Spinal cord (tissue), 10 donors: ENCODE measurements at places on chromosomes 3 and 15. TPM values are rescaled to one million over a fixed set of nuclear protein-coding genes. Genes with fewer than 3 reads are reported as not detected.

DNA sequence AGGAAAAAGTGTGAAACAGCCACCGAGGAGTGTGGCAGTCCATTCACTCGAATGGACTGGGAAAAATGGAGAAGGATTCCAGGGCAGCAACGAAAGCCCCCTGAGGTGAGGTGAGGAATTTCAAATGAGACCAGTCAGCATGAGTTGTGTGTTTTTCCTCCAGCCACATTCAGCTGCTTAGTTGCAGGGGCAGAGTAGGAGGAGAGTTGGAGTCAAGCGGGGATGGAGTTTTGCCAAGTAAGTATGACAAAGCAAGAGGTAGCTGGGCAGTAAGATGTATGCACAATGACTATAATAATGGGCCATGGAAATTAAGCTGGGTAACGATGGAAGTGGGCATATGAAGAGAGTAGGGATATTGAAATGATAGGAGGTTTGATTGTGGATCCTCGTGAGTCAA lies 64.4 kb downstream of the CCDC54 start:
- no peak for DNase-seq

GRCh38 chr3:53828581-53828980 lies 17.6 kb downstream of the CHDH start:
- no peak for DNase-seq

DNA sequence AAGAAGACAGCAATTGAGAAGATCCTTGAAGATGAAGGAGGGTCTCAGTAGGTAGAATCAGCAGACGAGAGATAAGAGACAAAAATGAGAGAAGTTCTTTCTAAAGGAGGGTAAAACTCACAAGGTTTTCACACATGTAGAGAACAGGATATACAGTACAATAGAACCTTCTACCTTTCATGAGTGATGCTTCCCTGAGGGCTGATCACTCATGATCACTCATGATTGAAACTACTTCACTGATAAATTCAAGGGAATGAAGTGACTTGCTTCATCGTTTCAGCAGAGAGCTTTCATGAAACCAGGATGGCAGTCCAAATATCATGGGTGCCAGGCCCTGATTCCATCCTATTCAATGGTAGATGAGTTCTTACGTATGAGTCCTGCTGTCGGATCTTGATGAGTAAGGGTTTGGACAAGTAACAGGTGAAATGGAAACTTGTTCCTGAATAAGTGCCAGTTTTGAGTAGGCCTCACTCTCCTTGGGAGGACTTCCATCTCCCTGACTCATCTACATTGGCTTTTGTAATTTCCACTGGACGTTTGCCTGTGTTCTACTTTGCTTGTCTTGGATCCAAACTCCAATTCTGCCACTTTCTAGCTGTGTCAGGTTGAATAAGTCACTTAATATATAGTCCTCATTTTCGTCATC lies 9.6 kb upstream of the CLDN16 start:
- no peak for DNase-seq

The PLA1A gene
- 0.69 TPM for total RNA-seq

DNA sequence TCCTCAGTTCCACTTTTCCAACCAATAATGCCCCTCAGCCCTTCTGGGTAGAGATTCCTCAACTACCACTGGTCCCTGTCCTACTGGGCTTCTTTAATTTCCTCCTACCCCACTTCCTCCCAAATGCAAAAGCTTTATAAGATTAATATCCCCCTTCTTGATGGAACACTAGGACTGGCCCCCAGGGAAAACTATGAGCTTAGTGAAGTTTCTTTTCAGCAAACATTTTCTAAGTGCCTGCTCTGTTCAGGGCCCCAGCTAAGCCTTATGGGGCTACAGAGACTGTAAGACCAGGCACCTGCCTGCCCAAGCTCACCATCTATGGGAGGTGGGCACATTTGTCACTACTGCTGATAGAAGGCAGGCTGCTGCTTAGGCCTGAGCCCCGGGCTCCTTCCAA lies 79.4 kb downstream of the RPLP1 start:
- DNase-seq = no peak

- no peak for DNase-seq
Observed at GRCh38 chr3:123919353-123919752, 35.2 kb upstream of the MYLK start.

DNA sequence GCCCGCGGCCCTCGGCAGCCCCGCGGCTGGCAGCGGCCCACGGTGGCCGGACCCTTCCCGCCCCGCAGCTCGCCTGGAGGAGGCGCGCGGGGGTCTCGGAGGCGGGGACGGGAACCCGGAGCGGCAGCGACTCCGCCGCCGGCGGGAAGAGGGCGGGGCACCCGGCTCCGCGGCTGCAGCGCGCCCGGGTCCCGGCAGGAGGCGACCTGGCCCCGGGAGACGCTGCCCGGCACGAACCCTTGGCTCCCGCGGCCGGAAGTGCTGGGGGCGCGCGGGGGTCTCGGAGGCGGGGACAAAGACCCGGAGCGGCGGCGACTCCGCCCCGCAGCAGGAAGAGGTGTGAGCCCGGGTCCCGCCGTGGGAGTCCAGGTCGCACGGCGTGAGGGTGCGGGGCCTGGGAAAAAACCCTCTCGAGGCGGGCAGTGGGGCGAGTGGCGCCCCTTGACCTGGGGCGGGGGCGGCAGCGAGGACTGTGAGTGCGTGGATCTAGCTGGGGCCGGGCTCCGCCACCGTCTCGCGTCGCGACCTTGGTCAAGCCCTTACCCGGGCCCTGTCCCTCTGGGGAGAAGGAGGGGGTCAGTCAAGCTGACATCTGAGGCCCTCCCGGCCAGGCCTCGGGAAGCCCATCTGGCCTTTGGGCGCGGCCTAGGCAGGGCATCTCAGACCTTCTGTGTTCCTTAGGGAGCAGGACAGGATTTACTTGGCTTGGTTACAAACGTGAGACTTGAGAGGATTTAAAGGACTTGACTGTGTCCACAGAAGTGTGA lies at the start of gene CIB2:
CIB2 (minus strand) TSS at position 151 of the 767 bp plus-strand sequence. CDS start 230 bp downstream, outside the sequence.
- peak; percentile 63 for DNase-seq

DNA sequence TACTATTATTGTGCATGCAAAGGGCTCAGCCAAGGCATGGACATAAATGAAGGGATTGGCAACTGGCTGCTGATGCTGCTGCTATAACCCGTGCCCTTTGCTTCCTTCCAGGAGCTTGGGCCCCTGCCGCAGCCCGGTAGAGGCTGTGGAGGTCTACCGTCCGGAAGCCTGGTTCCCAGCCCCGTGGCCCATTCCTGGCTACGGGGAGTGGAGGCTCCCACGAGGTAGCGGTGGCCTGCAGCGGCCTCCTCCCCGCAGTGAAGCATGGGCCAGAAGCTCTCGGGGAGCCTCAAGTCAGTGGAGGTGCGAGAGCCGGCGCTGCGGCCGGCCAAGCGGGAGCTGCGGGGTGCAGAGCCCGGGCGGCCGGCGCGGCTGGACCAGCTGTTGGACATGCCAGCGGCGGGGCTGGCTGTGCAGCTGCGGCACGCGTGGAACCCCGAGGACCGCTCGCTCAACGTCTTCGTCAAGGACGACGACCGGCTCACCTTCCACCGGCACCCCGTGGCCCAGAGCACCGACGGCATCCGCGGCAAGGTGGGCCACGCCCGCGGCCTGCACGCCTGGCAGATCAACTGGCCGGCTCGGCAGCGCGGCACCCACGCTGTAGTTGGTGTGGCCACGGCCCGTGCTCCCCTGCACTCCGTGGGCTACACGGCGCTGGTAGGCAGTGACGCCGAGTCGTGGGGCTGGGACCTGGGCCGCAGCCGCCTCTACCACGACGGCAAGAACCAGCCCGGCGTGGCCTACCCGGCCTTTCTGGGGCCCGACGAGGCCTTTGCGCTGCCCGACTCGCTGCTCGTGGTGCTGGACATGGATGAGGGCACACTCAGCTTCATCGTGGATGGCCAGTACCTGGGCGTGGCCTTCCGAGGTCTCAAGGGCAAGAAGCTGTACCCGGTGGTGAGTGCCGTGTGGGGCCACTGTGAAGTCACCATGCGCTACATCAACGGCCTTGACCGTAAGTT lies 15.0 kb downstream of the SPSB4 start:
- no peak for DNase-seq

The C2CD4A gene
- 0.79 TPM for total RNA-seq

DNA sequence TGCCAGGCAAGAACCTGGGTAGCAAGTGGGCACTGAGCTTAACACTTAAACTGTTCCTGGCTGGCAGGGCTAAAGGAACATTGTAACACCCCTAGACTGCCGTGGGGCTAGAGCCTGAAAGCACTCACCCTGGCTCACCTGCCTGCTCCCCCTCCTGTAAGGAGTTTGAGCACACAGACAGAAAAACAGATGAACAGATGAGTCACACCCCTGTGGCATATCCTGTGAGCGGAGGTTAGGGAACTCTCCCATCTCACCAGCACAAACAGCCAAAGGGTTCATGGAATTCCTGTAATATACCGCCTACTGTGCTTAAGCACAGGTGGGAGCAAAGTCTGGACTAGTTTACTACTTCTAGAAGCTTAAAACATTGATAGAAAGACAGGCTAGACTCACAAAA lies 300.1 kb downstream of the ROBO1 start:
- DNase-seq = no peak

The CFAP100 gene
- total RNA-seq = 2.2 TPM

DNA sequence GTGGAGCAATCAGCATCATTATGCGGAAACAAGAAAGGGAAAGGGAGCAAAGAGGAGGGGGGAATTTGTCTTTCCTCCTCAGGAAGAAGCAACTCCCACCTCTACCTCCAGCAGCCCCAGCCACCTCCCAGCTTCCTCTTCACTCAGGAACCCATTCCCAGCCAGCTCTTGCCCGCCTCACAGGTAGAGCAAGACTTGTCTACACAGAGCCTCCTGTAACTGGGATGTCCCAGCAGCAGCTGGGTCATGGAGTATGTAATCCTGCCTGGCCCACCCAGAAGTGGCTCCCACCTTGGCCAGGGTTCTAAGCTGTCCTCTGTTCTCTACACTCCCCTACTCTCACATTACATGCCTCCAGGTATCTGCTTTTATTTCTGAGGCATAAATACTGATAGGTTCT lies 14.0 kb downstream of the IGDCC3 start:
- no peak for DNase-seq

GRCh38 chr3:13559764-13560525 lies 11.0 kb downstream of the FBLN2 start:
- no peak for DNase-seq

DNA sequence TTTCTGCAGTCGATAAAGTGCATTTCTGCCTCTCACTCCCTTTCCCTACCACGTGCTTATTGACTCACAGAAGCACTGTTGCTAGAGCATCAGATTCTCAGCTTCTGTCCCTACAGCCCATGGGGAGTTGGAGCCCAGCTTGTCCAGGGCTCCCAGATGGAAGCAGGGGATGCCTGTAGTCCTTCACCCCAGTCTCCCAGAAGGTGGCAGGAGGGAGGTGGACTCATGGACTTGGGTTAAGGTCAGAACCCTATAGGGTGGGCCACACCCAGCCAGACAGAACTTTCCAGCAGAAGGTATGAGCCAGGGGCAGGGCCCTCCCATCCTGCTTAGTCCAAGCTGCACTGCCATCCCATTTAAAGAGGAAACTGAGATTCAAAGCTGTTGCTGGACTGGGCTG lies 33.1 kb upstream of the SEMA3F start:
- DNase-seq = no peak

DNA sequence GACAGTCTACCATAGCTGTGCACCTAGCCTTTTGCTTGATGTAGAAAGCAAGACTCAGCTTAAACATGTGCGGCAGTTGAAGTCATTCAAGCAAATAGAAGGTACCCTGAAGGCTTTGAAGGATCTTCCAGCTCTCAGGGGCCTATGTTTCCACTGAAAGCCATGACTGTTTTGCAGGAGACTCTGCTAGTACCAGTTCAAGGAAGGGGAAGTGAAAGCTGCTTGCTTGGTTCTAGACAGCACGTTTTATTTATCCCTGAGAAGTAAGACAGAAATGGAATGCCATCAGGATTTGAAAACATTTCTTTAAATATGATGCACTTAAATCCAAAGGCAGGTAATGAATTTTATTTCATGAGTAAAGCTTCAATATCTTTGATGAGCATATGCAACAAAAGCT lies 311.4 kb downstream of the PDCD6IP start:
- DNase-seq = no peak

The ACTC1 gene
- total RNA-seq = 2.0 TPM

DNA sequence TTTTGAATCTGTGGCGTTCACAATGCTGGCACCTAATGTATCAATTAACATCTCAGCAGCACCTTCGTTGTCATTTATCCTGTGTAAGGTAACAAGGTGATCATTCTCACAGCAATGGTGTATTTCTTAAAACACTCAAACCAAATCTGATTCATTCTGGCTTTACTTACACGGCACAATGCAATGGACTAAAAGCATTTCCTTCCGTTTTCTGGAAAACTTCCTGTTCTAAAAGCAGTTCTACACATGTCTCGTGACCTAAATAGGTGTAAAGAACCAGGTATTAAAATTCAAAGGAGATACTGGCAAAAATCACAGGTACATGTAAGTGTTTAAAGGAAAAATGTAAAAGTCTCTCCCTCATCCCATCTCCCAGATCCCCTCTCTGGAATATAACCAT lies 77.8 kb downstream of the BTD start:
- DNase-seq = no peak

- no peak for DNase-seq
Observed at GRCh38 chr3:138260611-138261010, 69.0 kb downstream of the NME9 start.

DNA sequence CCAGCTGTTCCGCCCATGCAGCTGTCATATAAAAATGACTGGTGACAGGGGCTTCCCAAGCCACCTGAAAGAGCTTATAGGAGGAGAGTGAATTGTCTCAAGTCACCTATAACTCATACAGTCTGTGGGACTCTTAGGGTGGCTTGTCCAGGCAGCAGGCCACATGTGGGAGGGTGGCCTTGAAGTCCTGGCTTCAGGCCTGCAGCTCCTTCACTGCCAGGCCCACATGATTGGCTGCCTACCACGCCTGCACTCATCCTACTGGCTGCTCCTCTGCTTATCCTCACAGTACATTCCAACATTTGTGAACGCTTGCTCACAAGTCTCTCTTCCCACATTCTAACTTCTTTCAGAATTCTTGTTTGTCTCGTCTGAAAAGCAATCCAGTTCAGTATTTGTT lies 41.1 kb upstream of the TIPARP start:
- no peak for DNase-seq

DNA sequence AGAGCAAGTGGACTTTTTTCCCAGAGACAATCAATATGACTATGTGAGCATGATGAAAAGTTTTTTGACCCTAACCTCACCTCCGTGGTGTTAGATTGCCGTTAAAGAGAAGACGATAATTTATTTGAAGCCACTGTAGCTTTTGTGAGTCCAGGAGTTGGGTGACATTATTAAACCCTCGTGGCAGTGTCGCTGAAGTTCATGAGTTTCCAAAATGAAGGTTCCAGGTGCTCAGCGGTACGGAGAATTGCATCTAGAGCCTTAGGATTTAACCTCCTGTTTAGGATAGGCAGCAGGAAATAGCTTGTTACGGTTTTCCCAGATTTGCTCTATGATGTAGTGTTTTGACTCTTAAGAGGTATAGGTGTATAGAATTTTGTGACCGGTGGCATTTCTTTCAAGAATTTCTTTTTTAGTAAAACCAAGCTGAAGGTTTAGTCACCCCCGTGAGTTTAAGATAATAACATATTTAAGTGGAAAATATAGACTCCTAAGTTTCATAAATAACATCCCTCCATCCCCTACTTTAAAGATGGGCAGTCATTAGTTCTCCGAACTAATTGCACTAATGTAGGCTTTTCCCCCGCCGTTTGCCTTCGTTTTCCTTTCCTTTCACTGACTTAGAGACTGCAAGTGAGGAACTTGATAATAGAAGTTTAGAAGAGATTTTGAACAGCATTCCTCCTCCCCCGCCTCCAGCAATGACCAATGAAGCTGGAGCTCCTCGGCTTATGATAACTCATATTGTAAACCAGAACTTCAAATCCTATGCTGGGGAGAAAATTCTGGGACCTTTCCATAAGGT lies 2.0 kb downstream of the SMC4 start:
- no peak for DNase-seq

The ROPN1B gene
- 1.3 TPM for total RNA-seq

GRCh38 chr3:13348661-13349396 lies 71.3 kb downstream of the NUP210 start:
- no peak for DNase-seq

- no peak for DNase-seq
Observed at GRCh38 chr15:88708655-88709054, 69.8 kb downstream of the ISG20 start.
